ENCODE measurements at places on chromosomes 7 and 10.

GRCh38 chr10:33412653-33413361 lies 78.3 kb upstream of the NRP1 start:
- no peak for DNase-seq

GRCh38 chr7:140534743-140535142 lies 55.4 kb upstream of the MKRN1 start:
- peak; percentile 49 for DNase-seq

DNA sequence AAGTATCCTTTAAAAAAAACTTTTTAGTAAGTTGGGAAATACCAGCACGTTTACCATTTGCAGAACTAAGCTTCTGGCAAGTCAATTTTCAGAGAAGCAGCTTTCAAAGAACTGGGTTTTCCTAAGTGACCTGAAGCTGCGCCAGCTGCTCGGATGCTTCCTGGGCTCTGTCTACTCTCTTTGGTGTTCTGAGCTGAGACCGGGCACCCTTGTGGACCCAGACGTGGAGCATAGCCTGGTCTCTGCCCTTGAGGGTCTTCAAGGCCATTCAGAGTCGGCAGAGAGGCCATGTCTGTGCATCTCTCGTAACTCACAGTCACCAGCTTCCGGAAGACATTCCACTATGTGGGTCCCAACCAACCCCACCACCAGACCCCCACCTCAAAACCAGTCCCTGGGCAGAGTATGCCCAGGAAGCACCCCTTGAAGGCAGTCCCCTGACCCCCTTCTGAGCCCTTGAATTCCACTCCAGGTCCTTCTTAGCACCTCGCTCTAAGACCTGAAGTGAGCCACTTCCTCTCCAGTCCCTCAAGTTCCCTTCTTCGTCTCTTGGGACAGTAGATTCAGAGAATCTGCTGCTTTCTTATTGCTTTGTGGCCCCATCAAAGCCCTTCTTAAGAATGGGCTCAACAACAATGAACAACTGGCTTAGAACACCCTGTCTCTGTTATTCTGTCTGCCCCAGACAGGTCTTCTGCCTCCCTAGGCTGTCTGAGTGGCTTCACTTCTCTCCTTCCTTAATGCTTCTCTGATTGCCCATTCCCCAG lies 8.5 kb downstream of the CALML5 start:
- no peak for DNase-seq

DNA sequence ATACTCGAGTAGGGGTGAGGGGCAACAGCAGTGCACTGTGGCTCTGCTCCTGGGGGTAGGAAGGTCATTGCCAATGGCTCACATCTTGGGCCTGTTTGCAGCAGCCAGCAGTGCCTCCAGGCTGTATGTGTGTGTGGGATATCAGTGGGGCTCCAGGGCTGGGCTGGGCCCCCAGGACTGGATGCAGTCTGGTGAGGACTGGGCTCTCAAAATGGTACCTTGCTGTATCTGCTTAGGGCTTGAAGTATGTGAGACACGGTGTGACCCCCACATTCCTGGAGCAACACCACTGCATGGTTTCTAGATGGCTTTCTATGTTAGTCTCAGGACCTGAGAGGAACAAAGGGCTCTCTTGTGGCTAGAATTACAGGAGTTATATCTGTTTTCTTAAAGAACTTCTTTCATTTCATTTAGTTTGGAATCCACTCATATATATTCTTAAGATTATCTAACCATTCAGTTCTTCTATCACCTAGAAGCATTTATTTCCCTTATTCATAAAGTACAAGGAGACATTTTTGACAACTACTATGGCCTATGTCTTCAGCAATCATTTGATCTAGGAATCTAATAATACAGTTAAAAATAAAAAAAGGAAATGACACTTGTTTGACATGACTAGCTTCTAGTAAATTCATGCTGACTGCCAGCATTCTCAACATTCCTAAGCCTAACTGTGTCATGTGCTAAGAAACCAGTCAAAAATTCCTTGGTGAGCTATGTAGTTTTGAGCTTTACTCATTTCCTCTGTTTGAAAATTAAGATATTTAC lies 443.2 kb upstream of the SEMA3A start:
- no peak for DNase-seq

DNA sequence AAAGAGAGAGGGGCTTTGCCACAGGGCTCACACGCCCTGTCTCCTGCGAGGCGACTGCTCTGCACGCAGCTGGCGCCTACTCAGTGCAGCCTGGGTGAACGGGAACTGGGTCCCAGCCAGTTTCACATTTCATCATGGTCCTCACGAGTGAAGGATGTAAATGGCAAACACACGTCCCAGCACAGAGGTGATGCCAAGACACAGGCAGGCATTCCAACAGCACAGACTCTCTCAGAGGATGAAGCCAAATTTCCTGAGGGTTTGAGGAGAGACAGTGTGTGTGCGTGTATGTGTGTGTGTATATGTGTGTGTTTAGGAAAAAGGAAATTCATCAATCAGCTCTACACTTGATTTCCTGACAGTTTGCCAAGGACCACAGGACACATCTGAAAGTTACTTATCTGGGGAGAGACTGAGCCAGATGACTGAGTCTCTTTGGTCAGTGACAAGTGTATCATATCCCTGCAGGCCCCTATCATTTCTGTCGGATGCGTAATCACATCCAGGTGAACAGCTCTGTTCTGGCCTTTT lies 53.9 kb downstream of the CHST15 start:
- DNase-seq = peak; percentile 48

GRCh38 chr7:98458090-98458875 lies 57.4 kb upstream of the BAIAP2L1 start:
- no peak for DNase-seq

DNA sequence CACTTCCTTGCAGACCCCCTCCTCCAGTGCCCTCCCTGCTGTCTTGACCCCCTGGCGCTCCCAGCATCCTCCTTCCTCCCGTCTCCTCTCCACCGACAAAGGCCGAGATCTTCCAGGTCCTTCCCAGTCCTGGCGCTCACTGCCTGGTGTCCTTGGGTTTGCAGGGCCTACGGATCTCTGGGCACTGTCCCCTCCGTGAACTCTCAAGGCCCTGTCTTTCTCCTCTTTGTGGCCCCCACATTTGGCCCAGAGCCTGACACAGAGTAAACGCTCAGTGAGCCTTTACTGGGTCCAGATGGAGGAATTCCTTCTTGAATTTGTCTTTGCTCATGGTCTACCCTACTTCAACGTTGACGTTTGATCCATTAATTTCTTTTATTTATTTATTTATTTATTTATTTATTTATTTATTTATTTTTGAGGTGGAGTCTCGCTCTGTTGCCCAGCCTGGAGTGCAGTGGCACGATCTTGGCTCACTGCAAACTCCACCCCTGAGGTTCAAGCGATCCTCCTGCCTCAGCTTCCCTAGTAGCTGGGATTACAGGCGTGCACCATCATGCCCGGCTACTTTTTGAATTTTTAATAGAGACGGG lies 29.7 kb downstream of the TMEM270 start:
- DNase-seq = no peak

DNA sequence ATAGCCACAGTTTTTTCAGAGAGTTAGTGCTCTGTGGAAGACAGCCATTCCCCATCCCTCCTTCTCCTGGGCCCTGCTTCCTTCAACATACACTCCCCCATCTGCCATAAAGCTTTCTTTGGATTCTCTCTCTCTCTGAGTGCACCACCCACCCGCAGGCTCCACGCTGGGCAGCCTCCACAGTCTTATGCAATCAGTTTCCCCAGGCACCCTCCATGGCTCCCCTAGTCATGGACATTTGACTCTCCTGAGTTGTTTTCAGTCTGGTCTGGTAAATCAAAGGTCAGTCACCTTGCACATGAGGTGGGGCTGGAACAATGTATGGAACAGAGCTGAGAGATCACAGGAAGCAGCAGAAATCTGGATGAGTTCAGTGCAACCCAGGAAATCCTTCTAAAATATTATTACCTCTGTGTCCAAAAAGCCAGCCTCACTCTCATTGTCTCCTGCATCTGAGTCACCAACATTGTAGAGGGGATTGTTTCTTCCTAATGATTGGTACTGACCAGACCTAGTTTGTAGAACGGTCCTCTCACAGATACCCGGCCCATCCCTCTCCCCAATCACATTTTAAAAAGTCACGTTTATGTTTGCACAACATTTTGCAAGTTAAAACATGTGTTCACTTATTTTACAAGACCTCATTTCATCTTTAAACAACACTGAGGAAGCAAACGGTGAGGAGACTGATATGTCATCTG lies 70.1 kb downstream of the CYCS start:
- DNase-seq = no peak

DNA sequence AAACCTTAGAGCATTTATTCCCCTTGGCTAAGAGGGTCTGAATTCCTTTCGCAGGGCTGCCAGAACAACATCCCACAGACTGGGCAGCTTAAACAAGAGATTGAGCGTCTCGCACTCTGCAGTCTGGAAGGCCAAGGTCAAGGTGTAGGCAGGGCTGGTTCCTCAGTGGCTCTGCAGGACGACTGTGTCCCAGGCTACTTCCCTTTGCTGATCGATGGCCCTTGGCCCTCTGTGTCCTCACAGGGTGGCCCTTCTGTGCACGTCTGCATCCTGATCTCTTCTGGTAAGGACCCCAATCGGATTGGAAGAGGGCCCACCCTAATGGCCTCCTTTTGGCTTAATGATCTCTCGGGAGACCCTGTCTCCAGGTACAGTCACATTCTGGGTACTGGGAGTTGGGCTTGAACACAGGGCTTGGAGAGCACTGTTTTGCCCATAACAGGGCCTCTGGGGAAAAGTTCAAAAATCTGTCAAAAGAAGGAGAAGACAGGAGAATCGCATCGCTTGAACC lies 35.1 kb upstream of the DNAJB6 start:
- no peak for DNase-seq

- no peak for DNase-seq
Measured at GRCh38 chr7:158734861-158735260, 30.3 kb upstream of the NCAPG2 start.

DNA sequence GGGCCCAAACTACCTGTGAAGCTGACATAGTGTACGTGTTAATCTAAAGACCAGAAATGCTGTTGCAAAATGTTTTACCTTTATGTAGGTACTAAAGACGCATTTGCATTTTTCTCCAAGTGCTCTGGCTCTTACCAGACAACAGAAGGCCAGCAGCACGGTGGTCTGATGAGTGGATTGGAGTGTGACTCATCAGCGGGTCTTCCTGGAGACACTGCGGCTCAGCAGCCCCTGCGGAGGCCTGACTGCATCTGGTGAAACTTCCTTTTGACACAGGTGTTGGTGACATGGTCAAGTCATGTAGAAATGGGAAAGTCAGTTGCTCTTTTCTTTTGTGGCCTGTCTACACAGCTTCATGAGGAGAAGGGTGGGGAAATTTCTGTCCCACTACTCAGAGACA lies 723.6 kb downstream of the INHBA start:
- DNase-seq = no peak

GRCh38 chr10:86489071-86489810 lies 32.4 kb downstream of the WAPL start:
- DNase-seq = no peak

DNA sequence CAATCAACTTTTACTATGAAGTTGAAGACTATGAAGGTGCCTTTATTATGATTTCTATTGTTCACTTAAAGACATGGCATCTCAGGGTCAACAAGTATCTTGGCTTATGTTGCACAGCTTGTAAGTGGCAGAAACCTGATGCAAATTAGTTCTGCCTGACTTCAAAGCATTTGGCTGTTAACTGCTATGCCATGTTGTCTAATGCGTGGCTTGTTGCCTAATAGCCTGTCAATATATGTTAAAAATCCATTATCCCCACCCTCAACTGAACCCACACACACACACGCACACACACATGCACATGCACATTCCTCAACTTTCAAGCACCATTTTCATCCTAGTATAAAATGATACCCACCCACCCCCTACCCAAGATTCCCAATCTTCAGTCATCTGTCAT lies 217.1 kb downstream of the NRG3 start:
- no peak for DNase-seq

DNA sequence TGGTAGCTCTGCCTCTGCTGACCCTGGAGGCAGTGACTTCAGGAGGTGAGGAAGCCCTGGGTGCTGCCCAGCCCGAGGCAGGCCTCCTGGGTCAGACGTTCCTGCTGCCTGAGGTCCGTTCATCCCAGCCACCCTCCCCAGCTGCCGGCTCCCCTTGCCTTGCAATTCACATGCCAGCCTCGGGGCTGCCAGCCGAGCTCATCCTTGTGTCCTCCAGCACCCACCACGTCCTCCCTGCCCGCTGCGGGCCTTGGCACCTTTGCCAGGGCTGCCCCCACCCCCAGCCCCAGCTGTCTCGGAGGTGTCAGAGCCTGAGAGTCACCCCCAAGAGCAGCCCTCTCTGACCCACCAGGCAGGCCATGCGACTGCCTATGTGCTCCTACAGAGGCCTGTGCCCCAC lies 162.1 kb upstream of the RNF32 start:
- no peak for DNase-seq

- DNase-seq = no peak
Measured at GRCh38 chr7:48087349-48087748, 1.7 kb upstream of the UPP1 start.

DNA sequence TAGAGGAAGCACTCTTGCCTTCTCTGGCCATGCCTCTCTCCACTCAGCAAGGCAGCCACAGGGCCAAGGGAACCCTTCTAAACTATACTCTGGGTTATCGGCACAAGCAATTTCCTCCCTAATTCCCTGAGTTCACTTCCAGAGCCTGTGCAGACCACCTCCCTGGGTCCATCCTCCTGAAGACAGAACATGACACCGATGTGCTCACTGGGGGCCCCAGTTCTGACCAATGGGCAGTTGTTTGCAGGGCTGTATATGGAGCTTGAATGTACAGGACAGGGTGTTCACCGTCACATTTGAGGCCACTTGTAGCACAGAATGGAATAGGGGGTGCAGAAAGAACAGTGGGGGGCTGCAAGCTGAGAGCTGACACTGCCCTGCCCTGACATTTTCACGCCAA lies 77.7 kb downstream of the TFEC start:
- no peak for DNase-seq

DNA sequence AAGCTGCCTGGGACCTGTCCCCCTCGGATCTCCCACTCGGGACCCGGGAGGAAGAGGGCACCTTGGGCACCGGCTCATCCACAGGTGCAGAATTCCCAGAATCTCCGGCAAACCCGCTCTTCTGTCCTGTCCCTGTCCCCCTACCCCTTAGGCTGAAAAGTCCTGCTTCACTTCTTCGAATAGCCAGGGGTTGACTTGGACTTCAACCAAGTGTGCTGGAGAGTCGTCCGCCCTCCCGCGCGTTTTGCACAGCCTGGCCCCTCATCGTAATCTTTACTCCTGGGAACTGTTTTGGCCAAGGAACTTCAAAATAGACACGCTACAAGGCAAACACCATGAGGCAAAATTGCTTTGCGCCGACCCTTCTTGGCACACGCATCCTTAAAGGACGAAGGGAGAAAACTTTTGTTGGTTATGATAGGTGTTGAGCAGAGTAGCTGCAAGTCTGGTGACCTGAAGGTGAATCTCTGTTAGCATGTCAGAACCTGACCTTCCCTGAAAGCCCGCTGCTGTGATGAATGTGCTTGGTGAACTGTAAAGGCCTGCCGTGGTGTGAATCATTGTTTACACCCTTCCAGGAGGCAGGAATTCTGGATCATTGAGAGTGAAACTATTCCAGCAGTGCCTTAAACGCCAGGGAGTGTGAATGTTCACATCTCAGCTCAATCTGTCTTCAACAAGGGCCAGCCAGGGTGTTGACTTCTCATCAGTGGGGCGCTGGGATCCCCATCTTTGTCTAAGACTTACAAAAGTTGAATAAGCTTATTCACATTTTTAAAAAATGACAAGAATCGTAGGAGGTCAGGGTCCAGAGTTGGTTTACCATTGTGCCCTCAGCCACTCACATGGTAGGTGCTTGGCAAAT lies 589 bp upstream of the RAPGEF5 start:
- DNase-seq = peak; percentile 20
